Activated CD4-positive, alpha-beta memory T cell treated with anti-CD3 and anti-CD28 coated beads for 36 hours (primary cell): ENCODE measurements at places on chromosomes 3 and 15.

GRCh38 chr15:85276921-85277320, 103.5 kb upstream of the AKAP13 start:
- no peak overlapping the region for H3K4me3 ChIP-seq
- no peaks in the 10 kb centered on the region for H3K36me3 ChIP-seq
- DNase-seq, result no peak
- peaks cover 5% of the 10 kb centered on the region for H3K4me1 ChIP-seq
- no peak overlapping the region for H3K27ac ChIP-seq

DNA sequence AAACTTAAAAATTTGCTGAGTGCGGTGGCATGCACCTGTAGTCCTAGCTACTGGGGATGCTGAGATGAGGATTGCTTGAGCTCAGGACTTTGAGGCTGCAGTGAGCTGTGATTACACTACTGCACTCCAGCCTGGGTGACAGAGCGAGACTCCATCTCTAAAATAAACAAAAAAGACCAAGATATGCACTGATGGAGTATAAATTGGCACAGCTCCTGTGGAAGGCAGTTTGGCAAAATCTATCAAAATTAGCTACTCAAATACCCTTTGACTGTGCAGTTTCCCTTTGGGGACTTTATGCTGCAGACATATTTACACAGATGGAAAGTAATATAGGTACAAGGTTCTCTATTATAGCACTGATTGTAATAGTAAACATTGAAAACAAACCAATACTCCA, 18.1 kb upstream of the U2SURP start:
- no peak for DNase-seq
- H3K4me1 ChIP-seq, result no peaks in the 10 kb centered on the region
- peaks cover 10% of the 10 kb centered on the region for H3K27me3 ChIP-seq
- no peaks in the 10 kb centered on the region for H3K36me3 ChIP-seq

GRCh38 chr3:143215059-143215458, 95.5 kb downstream of the CHST2 start:
- H3K27me3 ChIP-seq, result no peaks in the 10 kb centered on the region
- no peak overlapping the region for H3K4me3 ChIP-seq
- DNase-seq, result no peak
- H3K4me1 ChIP-seq, result peaks cover 4% of the 10 kb centered on the region
- H3K36me3 ChIP-seq, result no peaks in the 10 kb centered on the region

- no peaks in the 10 kb centered on the region for H3K4me1 ChIP-seq
- H3K27me3 ChIP-seq, result no peaks in the 10 kb centered on the region
- no peak overlapping the region for H3K4me3 ChIP-seq
- DNase-seq, result no peak
Observed at GRCh38 chr3:44845528-44846520, 15.9 kb upstream of the TMEM42 start.

GRCh38 chr3:183192650-183193300, 30.2 kb upstream of the LAMP3 start:
- no peaks in the 10 kb centered on the region for H3K4me1 ChIP-seq
- H3K27me3 ChIP-seq, result no peaks in the 10 kb centered on the region
- no peak overlapping the region for H3K4me3 ChIP-seq
- no peaks in the 10 kb centered on the region for H3K36me3 ChIP-seq
- DNase-seq, result no peak

- peaks cover 90% of the 10 kb centered on the region for H3K4me1 ChIP-seq
- H3K27me3 ChIP-seq, result no peaks in the 10 kb centered on the region
- no peaks in the 10 kb centered on the region for H3K36me3 ChIP-seq
- no peak overlapping the region for H3K27ac ChIP-seq
- H3K4me3 ChIP-seq, result no peak overlapping the region
Observed at GRCh38 chr15:66405615-66406014, 18.9 kb downstream of the MAP2K1 start.

- H3K27ac ChIP-seq, result no peak overlapping the region
- H3K27me3 ChIP-seq, result peaks cover 12% of the 10 kb centered on the region
- H3K4me1 ChIP-seq, result peaks cover 6% of the 10 kb centered on the region
- no peaks in the 10 kb centered on the region for H3K36me3 ChIP-seq
- H3K4me3 ChIP-seq, result no peak overlapping the region
Observed at GRCh38 chr3:173588556-173588955, 191.0 kb downstream of the NLGN1 start.

DNA sequence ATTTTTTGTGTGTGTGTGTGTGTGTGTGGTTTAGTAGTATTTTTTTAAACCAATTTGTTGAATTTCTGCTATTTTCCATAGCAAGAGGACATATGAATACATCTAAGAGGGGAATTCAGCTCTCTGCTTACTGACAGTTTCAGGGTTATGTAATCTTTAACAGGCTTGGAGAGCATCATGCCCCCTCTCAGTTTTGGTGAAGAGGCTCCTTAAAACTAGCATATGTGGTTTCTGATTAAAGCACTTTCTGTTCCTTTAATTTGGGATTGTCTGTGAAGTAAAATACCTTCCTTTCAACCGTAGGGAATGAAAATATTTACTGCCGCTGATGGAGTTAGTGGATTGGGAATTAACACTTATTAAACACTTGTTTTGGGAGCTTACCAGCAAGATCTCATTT, 19.4 kb upstream of the NFKBIZ start:
- peak overlapping the region; percentile 96 for H3K27ac ChIP-seq
- no peaks in the 10 kb centered on the region for H3K27me3 ChIP-seq
- peaks cover 77% of the 10 kb centered on the region for H3K4me1 ChIP-seq
- no peak for DNase-seq

GRCh38 chr3:38648024-38648658, 1.3 kb downstream of the SCN5A start:
- peaks cover 10% of the 10 kb centered on the region for H3K27me3 ChIP-seq
- H3K4me3 ChIP-seq, result peak overlapping the region; percentile 59
- no peak overlapping the region for H3K27ac ChIP-seq
- peaks cover 6% of the 10 kb centered on the region for H3K4me1 ChIP-seq
- DNase-seq, result no peak

GRCh38 chr15:99826157-99826780, 93.0 kb upstream of the LYSMD4 start:
- peak overlapping the region; percentile 41 for H3K4me3 ChIP-seq
- no peaks in the 10 kb centered on the region for H3K27me3 ChIP-seq
- peaks cover 52% of the 10 kb centered on the region for H3K4me1 ChIP-seq
- peak; percentile 43 for DNase-seq

DNA sequence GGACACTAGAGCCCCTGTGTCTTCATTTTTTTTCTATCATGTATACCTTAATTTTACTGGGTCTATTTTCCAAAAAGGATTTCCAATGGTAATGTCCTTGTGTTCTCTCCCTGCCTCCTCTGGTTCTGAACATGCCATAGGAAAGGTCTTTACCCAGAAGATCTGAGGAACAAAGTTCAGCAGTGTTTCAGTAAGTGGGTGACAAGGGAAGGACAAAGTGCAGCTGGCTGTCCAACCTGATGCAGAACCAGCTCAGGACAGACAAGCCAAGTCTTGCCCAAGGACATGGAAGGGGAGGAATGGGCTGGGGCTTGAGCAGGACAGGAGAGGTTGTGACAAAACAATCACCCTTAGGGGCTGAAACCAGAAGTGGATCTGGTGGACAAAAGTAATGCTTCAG, 61.2 kb upstream of the STRIT1 start:
- H3K27ac ChIP-seq, result no peak overlapping the region
- no peaks in the 10 kb centered on the region for H3K4me1 ChIP-seq
- peaks cover 7% of the 10 kb centered on the region for H3K27me3 ChIP-seq
- H3K4me3 ChIP-seq, result no peak overlapping the region

DNA sequence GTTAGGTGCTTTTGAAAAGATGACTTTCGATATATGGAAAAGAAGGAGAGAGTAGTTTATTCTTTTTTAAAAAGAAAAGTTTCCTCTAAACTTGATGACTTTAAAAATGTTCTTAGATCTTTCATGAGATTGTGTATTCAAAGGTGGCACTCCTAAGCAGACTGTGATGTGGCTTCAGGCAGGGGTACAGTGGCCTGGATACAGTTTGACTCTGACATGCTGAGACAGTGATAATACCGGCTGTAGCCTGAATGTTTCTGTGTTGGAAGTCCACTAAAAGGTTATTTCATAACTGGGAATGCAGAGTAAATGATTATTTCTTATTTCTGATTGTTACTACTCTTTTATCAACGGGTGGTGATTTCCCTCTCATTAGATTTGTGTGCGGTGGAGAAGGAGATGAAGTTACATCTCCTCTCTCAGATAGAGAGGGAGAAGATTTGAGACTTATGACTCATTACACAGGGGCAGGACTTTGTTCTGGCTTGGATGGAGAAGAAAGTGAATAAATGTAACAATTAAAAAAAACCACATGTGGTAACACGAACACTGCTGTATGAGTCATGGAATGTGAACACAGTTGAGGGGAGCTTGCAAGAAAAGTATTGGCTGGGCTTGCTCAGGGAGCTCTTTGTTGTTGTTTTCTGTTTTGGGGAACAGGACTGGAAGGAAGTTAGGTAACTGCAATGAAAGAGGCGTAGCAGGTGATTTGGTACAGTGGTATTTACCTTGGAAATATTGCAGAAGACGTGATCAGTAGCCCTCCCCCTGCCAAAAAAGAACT, 21.6 kb downstream of the SPTSSB start:
- no peaks in the 10 kb centered on the region for H3K36me3 ChIP-seq
- H3K4me3 ChIP-seq, result no peak overlapping the region
- DNase-seq, result peak; percentile 31
- H3K4me1 ChIP-seq, result peaks cover 27% of the 10 kb centered on the region
- peaks cover 9% of the 10 kb centered on the region for H3K27me3 ChIP-seq
- peak overlapping the region; percentile 18 for H3K27ac ChIP-seq

DNA sequence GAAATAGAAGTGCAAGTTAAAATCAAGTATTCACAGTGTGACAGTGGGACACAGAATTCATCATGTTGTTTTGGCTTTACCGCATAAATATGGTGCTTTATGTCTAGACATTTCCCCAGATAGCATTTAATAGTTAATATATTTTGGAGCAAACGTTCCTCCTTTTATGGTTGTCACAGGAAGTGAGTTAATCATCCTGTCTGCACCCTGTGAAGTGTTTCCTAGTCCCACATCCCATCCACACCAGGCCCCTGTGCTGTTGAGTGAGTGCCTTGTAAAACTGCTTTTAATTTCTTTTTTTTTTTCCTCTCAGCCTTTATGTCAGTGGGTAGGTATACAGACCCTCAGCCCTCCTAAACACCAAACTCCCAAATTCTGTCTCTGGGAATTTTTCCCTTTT, 393.7 kb downstream of the FEZF2 start:
- H3K36me3 ChIP-seq, result no peaks in the 10 kb centered on the region
- no peaks in the 10 kb centered on the region for H3K27me3 ChIP-seq
- no peak overlapping the region for H3K27ac ChIP-seq
- DNase-seq, result no peak
- no peak overlapping the region for H3K4me3 ChIP-seq

DNA sequence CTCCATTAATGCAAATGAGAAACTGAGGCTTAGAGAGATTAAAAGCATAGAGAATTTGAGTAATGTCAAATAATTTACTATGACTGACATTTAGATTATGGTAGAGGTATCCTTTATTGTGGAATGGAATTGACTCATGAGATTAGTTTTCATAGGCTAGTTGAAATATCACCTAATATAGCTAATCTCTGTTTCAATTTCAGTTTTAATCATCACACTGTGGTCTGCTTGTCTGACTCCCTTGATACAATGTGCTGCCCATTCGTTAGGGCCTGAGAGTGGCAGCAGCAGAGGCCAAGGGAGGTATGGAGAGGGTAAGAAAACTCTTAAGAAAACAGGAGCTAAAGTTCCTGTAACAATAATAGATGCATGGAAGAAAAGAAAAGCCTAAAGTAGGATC, 13.2 kb upstream of the ZBTB20 start:
- H3K4me1 ChIP-seq, result peaks cover 27% of the 10 kb centered on the region
- no peak overlapping the region for H3K4me3 ChIP-seq
- no peaks in the 10 kb centered on the region for H3K36me3 ChIP-seq

GRCh38 chr15:70461017-70461416, 302.3 kb downstream of the UACA start:
- DNase-seq, result no peak
- no peaks in the 10 kb centered on the region for H3K36me3 ChIP-seq
- H3K4me3 ChIP-seq, result no peak overlapping the region

GRCh38 chr15:40047415-40048210, 8.6 kb upstream of the SRP14 start:
- no peaks in the 10 kb centered on the region for H3K36me3 ChIP-seq
- peak overlapping the region; percentile 91 for H3K27ac ChIP-seq
- H3K4me1 ChIP-seq, result peaks cover 60% of the 10 kb centered on the region

GRCh38 chr15:48718646-48719045, 73.1 kb upstream of the FBN1 start:
- DNase-seq, result no peak
- H3K4me3 ChIP-seq, result no peak overlapping the region
- peaks cover 6% of the 10 kb centered on the region for H3K4me1 ChIP-seq
- H3K36me3 ChIP-seq, result peaks cover 29% of the 10 kb centered on the region
- no peaks in the 10 kb centered on the region for H3K27me3 ChIP-seq

GRCh38 chr3:81741216-81741615, 20.2 kb downstream of the GBE1 start:
- peaks cover 10% of the 10 kb centered on the region for H3K36me3 ChIP-seq
- H3K4me3 ChIP-seq, result no peak overlapping the region
- H3K27ac ChIP-seq, result no peak overlapping the region
- H3K4me1 ChIP-seq, result peaks cover 8% of the 10 kb centered on the region
- H3K27me3 ChIP-seq, result no peaks in the 10 kb centered on the region
